GM12878 (cell line): ENCODE measurements at places on chromosomes 2 and 18.

- no peak overlapping the region for H3K4me3 ChIP-seq
- H3K36me3 ChIP-seq, result no peaks in the 10 kb centered on the region
- H3K4me1 ChIP-seq, result no peaks in the 10 kb centered on the region
- no peak for DNase-seq
- no peaks in the 10 kb centered on the region for H3K27me3 ChIP-seq
- no peak overlapping the region for H3K27ac ChIP-seq
These were observed 17.6 kb upstream of the BOK start for GRCh38 chr2:241540771-241541561.

GRCh38 chr2:27492557-27492956 lies 2.4 kb downstream of the FNDC4 start:
- no peak for DNase-seq
- H3K4me1 ChIP-seq, result peaks cover 3% of the 10 kb centered on the region; the same call in 1 of the 2 replicates
- H3K36me3 ChIP-seq, result no peaks in the 10 kb centered on the region
- H3K4me3 ChIP-seq, result no peak overlapping the region
- no peak overlapping the region for H3K27ac ChIP-seq
- H3K27me3 ChIP-seq, result peaks cover 13% of the 10 kb centered on the region; the same call in 1 of the 2 replicates

- H3K36me3 ChIP-seq, result no peaks in the 10 kb centered on the region
- H3K27ac ChIP-seq, result no peak overlapping the region
- no peaks in the 10 kb centered on the region for H3K27me3 ChIP-seq
These were observed 4.0 kb upstream of the DGUOK start for GRCh38 chr2:73922681-73923080.

- no peak overlapping the region for H3K27ac ChIP-seq
- no peaks in the 10 kb centered on the region; the same call in 1 of the 2 replicates for H3K27me3 ChIP-seq
- no peak for DNase-seq
- H3K36me3 ChIP-seq, result no peaks in the 10 kb centered on the region
These were observed 77.5 kb downstream of the CDCA7 start for GRCh38 chr2:173432049-173432754.

DNA sequence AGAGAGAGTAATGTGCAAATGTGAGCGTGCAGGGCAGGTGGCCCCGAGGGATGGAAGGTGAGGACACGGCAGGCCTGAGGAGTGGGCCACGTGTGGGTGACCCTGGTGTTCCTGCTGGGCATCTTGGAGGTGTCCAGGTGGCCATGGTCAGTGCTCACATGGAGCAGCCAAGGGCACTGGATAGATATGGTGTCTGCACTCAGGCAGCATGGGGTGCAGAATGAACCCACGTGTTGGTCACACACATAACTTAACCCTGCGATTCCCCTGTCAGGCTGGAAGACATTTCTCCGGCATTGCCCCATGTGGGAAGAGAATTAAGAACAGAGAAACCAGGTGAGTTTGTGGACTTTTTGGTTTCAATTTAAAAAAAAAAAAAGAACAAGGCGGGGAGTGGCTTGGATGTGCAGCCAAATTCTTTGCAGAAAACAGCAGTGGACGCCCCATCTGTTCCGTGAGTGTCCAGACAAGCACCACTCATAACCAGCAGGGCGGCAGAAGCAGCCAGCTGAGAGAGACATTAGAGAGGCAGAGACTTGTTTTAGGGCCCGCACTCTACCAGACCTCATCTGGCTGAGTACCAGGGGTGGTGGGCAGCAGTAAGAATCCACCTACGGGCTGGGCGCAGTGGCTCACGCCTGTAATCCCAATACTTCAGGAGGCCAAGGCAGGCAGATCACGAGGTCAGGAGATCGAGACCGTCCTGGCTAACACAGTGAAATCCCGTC lies 249.8 kb downstream of the ACKR3 start:
- H3K27me3 ChIP-seq, result no peaks in the 10 kb centered on the region; the same call in 1 of the 2 replicates
- H3K36me3 ChIP-seq, result no peaks in the 10 kb centered on the region
- H3K27ac ChIP-seq, result no peak overlapping the region
- no peak overlapping the region for H3K4me3 ChIP-seq

GRCh38 chr2:197453914-197454398 lies 604 bp downstream of the COQ10B start:
- no peaks in the 10 kb centered on the region for H3K27me3 ChIP-seq
- peak; percentile 38 for DNase-seq
- peak overlapping the region; percentile 83 for H3K27ac ChIP-seq
- H3K36me3 ChIP-seq, result peaks cover under 1% of the 10 kb centered on the region; the same call in 1 of the 2 replicates
- peak overlapping the region; percentile 94 for H3K4me3 ChIP-seq
